ENCODE measurements at places on chromosomes 7 and 10.

GRCh38 chr7:66758950-66759628 lies 18.6 kb downstream of the RABGEF1 start:
- DNase-seq, result no peak

DNA sequence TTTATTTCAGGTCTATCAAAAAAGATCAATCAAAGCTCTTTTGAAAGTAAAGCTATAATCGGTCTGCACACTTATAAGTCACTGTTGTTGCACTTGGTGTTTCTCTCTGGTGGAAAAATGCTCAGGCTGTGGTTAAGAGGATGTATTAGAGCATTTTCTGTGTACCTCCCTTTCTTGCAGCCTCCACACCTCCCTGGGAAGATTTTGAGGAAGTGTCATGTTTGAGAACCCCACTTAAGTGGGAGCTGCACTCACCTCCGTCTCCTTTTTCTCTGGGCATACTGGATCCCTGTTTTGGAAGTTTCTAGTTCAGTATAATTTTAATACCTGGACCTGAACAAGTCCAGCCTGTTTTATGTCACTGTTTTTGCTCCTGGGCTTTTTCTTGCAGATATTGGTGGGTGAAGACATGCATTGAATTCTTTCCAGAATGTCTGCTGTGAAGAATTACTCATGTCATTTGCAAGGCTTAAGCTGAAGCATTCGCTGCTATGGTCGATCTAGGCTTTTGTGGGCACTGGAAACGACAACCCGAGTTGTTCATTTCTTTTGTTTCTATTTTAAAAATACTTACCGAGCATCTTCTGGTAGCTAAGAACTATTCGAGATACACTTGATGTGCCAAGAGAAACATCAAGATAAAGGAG lies 36.6 kb downstream of the TCF7L2 start:
- DNase-seq, result peak; percentile 70

- DNase-seq, result peak; percentile 63
Observed at GRCh38 chr10:60270426-60270825, 119.2 kb downstream of the ANK3 start.

DNA sequence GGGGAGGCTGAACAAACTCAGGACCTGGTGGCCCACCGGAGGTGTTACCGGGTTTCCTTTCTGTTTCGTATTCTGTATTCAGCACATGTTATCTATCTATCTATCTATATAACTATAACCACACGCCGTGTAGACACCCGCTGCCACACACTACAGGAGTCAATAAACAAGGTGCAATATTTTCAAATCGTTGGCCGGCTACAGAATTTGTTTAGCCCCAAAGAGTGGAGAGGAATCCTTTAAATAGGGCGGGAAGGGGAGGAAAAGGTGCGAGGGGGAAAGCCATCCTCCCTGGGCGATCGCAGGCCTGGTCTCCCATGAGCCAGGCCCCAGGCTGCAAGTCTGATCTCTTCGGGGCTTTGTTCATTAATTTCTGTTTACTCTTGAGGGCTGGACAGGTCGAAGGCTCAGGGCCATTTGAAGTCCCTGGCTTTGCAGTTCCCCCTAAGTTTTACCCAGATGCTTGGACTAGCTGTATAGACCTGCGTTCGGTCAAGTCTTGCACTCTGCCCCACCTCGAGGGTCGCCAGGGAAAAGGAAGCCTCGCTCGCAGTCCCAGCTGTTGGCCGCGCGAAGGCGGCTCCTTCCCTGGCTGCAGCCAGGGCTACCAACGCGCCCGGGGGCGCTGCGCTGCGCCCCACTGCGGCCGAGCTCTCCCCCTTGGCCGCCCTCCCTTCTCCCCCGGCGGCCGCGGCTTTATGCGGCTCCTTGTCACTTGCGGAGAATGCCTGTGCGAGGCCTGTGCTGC lies 3.8 kb downstream of the NKX2-3 start:
- no peak for DNase-seq

DNA sequence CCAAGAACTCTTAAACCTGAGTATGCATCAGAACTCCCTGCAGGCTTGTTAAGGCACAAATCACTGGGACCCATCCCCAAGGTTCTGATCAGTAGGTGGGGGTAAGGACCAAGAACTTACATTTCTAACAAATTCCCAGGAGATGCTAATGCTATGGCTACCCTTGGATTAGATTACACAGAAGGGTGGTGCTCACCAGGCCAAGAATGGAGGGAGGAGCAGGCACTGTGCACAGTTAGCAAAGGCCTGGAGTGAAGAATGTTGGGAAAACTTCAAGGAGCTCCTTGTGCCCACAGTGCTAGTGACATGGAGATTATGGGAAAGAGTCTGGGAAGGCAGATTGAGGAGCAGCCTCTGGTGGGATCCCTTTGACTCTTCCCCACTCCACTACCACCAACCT lies 1.9 kb downstream of the PRSS2 start:
- no peak for DNase-seq

- DNase-seq, result peak; percentile 65
Observed at GRCh38 chr7:107996072-107996882, 6.7 kb downstream of the LAMB1 start.

Data from GM23248 (cell line).